Activated T-helper 1 cell treated with Interleukin-2 at 50 U/mL for 16 hours (primary cell): ENCODE measurements at places on chromosomes 12 and 14.

DNA sequence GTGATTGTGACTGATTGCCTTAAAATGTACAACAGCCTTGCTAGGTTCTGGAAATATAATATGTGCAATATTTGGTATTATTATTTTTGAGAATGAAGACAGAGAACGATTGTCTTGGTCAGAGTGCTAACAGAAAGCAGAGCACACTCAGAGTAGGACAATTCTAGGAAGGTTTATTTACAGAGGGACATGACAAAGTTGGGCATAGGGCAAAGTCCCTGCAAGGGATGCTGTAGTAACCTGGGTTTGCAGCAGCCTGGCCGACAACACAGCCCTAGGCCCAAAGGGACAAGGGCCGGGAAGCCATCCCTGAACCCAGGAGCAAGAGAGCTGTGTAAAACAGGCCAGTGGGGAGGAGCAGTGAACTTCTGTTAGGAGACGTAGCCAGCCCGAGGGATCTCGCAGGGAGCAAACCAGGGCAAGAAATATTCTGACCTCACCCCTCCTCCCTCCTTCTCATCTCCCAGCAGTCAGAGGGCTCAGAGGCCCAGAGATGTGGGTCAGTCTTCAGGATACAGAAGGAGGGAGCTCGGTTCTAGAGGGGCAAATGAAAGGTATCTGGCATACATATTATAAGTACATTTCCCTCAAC, 51.0 kb upstream of the FERMT2 start:
- DNase-seq, result no peak

DNA sequence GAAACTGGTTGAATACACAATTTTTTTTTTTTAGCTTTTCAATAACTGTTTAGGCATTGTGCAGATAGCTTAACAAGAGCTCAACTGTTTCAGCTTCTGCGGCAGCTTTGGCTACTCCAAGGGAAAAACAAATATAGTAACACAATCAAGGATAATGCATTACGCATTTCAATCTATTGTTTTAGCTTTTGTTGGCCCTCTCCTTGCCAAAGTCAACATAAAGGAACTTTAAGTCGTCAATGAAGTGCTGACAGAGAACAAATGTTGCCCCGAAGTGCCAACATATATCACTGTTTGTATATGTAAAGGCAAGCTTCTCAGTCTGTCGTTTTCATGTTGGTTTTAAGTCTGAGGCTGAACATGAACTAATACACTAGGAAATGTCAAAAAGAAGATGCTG, 1087.4 kb upstream of the FLRT2 start:
- no peak for DNase-seq

DNA sequence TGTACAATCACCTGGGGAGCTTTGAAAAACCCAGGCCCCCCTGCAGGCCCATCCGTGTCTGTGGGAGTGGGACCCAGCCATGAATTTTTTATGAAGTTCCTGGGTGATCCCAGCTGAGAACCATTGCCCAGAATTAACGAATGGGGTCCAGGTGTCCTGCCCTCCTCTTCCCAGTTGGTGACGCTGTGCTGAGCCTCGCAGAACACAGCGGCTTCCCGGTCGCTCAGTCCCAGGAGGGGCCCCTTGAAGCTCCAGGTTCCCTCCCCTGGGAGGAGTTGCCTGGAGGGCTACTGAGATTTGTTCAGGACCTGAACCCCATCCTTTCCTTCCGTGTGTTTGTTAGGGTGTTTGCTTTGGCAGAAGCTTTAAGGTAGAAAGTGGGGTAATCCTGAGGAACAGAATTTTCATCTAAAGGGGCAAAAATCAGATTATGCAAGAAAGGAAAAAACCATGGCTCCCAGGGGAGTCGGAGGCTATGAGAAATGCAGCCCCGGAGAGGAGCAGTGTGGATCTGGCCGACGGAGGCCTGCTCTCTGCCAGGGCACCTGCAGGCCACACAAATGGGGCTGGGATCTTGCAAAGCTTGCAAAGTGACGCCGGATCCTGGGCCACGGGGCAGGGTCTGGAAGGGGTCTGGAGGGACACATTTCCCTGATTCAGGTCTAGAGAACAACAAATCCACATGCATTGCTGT, 164.7 kb upstream of the PRMT8 start:
- DNase-seq, result no peak

DNA sequence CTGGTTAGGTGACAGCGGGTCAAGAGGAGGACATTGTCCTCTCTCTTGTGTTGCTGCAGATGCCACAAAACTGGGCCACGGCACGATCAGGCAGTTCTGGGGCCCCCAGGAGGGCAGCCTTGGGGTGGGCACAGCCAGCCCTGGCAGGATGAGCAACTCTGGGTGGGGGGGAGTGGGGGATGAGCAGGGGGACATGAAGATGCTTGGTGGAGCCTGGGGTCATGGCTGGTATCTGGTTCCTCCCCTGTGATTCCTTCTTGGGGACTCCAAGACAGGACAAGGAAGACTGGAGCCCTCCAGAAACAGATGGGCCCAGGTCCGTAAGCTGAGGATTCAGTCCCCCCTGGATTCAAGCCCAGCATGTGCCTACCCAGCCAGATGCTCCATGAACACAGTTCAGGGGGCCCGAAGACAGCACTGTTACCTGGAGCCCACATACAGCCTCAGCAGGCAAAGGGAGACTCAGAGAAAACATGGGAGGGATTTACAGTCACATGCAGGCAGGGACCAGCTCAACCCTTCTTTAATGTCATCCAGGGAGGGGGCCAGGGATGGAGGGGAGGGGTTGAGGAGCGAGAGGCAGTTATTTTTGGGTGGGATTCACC, 10.4 kb downstream of the SERPINA1 start:
- DNase-seq, result no peak

DNA sequence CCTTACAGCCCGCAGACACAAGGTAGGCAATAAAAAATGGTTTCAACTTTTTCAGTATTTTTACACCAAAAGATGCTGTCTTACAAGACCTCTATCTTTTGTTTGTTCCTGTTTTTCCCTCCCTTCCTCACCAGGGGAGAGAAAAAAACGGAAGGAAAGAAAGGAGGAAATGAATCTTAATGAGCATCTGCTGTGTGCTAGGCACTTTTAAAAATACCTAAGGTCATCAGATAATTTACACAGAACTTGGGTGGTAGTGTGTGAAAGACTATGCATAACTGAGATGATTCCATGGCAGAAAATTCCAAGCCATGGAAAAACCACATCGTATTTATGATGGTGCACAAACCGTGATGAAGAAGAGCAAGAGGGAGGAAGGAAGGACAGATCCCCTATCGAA, 121.2 kb downstream of the DIP2B start:
- no peak for DNase-seq

DNA sequence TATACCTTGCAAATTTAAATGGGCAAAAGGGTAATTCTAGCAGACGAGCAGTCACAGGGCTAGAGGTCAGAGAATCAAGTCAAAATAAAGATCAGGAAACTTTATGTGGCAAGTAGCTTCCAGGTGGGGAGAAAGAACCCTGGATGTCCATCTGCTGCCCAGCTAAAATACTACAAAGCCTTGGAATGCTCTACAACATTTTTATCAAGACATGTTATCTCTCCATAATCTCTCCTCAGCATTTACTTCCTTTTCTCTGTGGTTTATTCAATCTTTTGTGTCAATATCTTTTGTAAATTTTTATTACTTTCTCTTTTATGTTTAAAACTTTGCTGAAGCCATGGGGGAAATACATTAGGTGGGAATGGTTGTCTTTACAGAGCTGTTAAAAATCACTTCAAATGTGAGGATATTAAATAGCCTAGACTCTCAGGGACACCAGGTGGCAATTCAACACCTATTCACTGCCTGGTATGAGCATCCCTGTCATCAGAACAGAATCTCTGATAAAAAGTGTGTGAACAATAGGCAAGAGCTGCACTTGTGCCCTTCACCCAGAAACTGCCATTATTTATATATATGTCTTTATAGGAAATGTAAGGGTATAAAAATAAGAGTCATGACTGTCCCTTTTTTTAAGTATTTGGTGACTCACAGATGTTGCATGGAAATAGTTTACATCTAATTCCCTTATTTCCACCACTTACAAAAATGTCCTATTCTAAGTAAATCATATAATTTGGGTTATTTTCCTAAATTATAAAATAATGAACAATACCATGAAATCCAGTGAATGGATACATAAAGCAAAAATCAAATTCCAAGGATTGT, 152.9 kb downstream of the EPS8 start:
- DNase-seq, result no peak

DNA sequence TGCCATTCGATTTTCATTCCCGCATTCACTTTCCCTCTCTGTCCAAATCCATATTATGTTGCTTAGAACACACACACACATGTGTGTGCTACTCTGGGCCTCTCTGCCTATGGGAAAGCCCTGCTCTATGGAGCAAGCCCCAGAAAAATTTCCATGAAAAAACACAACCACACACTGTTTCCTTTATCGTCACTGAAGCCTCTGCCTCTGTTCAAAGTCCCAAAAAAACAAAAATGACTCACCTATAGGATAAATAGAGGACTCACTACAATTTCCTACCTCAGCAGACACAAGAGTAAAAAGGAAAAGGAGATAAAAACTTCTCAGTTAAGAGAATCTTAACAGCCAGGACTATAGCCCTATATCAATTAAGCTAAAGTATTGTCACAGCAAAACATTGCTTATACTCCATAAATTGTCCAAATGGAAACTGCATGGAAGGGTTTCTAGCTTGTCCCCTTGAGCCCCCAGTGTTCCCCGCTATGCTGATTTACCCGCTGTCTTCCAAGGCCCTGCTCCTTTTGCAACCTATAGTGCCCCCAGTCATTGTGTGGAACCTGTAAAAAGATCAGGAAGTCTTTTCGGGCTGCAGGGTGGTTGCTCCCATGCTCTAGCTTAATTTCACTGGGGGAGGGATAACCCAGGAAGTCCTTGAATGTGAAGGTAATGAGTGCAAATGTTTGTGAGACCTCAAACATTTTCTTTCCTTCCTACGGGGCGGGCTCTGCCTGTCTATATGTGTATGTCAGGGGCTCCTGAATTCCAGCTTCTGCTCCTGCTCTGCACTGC, 11.1 kb upstream of the PIP4K2C start:
- no peak for DNase-seq

- peak; percentile 53 for DNase-seq
These were observed at the start of gene CD69 for GRCh38 chr12:9760699-9761418. TSS of gene CD69 (minus strand) at chr12:9760901. CDS start at chr12:9760820, 81 bp downstream.

GRCh38 chr12:32841061-32841460, 55.5 kb downstream of the PKP2 start:
- no peak for DNase-seq

DNA sequence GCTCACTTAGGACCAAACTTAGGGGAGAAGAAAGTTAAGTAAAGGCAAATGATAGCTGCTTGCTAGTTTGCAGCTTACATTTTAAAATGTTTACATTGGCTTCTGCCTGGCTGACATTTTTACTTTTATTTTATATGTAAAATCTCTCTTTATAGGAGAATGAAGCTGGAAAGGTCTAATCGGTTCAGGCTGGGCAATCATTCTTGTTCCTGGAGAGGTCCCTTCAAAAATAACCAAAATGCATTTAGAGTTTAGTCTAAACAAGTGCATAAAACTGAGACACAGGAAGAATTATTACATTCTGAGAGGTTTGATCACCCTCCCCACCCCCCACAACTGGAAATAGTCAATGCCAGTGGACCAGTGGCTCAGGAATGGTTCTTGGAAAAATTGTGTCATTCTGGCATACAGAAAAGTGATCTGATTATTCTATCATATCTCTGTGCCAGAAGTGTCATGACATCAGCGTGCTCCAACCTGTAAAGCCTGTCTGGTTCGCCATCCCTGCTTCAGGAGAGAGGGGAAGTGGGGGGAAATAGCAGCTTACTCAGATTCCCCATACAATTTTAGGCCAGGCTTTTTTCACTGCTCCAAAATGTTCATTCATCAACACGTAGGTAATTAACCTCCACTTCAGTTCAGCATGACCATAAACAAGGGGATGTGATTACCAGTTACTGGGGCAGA, 4.2 kb downstream of the PRICKLE1 start:
- no peak for DNase-seq

DNA sequence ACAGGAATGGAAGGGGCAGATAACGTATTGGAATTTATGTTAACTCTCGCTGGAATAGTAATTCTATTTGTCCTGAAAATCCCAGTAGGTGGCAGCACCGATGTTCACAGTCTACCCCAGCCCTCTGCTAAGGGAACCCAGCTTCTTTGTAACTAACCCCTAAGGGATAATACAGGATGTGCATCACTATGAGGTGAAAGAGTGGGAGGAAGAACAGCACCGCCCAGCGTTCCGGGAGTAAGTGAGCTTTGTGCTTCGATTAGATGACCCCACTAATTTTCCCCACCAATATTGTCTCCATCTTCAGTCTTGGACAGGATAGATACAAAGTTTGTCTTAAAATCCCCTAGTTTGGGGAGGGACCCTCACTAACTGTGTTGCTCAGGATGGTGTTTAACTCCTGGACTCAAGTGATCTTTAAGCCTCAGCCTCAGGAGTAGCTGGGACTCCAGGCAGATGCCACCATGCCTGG, 2.7 kb downstream of the SLC2A3 start:
- DNase-seq, result peak; percentile 52
